ENCODE measurements at places on chromosomes 3 and 15.

DNA sequence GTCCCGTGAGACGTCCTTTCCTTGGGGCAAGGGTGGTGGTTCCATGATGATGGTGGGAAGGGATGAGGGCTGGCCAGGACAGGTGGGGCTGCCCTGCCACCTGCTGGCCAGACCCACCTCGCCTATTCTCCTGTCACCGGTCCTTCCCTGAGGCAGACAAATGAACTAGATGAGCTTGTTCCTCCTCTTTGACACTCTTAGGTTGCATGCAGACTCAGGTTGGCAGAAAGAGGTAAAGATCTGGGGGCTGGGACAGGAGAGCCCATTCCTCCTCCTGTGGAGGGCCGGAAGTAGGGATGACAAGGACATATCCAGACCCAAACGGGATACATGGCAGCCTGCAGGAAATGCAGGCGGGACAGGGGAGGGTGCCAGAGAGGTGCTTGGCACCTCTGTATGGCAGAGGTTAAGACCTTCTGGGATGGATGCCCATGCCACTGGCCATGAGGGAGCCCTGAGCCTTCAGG is 38.6 kb downstream of the ACSBG1 start:
- peak; percentile 37 for DNase-seq

DNA sequence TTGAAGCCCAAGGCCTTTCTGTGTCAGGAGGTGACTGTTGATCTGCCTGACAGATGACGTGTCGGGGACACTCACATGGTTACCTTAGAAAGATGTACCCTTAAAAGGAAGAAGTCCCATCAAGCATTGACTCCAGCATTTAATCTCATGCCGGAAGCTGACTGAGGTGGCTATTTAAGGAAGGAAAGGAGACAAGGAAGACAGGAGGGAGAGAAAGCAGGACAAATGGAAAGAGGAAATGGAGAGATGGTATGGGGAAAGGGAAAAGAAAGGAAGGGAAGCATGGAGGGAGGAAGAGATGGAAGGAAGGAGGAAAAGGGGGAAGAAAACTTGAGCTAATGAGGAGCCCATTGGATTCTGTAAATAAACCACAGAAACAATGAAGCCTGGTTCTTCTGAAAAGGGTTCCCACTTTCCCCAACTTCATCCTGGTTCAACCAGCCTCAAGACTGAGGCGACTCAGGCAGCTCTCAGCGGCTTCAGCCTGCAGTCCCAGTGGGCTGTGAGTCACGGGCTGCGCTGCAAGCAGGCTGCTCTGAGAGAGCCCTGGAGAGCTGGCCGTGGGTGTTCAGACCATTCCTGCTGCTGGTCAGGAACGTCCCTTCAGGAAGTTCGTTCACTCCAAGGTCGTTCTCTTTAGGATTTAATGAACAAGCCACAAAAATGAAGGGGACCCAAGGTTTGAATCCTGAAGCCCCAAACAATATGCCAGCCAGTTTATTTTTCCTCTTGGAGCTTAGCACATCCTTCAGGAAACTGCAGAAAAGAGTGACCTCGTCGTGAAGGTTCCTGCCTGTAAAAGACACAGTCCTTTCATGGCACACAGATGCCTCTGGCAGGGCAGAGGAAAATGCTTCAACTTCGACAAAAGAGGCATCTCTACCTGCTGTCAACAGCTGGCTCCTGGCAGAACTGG is 69.6 kb upstream of the THBS1 start:
- DNase-seq, result peak; percentile 19

GRCh38 chr15:79973456-79974195 is 2.6 kb upstream of the BCL2A1 start:
- DNase-seq, result no peak

- no peak for DNase-seq
Observed at GRCh38 chr3:12197475-12197874, 38.8 kb upstream of the TIMP4 start.

GRCh38 chr3:50172626-50173220 is 17.6 kb downstream of the SEMA3F start:
- DNase-seq, result no peak

DNA sequence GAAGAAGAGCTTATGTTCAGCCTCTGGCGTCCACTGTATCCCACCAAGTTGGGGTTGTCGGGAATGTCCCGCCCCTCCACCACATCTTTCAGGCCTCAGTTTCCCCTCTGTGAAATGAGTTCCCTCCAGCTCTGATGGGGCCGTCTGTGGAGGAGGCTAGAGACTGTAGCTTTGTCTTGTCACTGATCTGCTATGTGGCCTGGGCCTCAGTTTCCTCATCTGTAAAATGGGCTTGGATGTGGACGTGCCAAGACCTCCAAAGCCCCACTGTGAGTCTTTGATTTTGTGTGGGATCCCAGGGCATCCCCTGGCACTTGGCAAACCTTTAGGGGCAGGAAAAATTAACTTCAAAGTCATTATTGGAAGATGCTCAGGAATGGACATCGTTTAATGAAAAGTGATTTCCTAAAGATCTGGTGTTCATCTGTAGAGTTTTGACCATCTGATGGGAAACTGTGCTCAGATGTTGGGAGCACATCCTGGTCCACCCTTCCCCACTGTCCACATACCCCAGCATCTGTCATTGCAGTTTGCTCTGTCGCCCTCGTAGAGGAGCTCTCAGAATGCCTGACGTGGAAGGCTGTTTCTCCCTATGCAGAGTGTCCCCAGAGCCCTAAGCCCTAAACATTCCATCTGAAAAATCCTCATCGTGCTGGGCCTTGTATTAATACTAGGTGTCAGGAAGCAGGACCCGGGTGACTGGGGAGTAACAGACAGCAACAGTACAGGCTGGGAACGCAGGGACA is 28.5 kb downstream of the SLC6A6 start:
- DNase-seq, result no peak

DNA sequence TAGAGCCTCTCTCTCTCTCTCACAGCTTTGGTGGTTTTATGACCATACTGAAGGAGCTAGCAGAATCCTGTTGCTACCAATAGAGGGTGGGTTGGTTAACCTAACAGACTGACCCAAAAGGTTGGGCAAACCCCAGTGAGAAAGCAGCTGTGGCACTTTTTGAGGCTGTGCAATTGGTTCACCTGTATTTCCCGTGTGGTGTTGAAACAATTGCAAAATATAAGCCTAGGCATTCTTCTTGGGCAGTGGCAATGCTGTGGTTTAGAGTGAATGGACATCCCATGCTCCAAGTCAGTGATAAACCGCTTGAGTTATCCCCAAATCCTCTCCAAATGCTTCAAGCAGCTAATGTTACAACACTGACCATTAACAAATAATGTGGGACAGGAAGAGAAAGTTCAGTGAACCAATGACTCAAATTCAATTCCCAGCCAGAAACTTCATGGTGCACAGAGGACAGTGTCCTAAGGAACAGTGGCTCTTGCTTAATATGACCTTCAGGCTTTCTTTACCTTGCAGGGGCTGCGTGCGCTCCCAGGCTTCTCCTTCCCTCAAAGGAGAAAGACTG is 261.9 kb upstream of the ICE2 start:
- no peak for DNase-seq

GRCh38 chr3:20558161-20558560 is 372.2 kb upstream of the SGO1 start:
- peak; percentile 13 for DNase-seq

DNA sequence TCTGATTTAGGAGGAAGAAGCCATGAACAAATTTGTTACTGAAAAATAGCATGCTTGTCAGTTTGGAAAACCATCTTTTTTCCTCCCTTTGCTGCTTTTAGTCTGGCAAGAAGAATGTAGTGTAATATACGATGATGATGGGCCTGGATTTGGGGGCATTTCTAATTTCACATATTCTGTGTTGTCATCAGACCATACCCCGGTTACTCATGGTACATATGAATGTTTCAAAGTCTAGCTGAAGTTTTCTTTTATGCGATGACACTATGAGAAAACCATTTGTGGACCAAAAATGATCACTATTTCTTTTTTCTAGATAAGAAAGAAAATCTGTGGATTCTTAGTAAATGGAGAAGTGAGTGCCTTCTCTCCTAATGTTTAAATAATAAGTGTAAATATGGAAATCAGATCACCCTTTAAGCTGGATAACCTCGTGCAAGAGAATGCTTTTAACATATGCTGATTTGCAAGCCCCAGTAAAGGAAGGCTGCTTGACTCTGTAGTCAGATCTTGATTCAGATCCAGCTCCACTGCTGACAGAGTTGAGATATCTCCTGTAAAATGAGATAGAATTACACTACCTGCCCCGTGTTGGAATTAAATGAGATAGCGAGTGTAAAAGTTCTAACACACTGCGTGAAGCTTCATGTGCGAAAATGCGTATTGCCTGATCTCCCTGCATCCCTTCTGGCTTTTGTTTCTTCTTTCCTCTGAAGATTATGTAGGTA is 3.0 kb downstream of the MEF2A start:
- no peak for DNase-seq

DNA sequence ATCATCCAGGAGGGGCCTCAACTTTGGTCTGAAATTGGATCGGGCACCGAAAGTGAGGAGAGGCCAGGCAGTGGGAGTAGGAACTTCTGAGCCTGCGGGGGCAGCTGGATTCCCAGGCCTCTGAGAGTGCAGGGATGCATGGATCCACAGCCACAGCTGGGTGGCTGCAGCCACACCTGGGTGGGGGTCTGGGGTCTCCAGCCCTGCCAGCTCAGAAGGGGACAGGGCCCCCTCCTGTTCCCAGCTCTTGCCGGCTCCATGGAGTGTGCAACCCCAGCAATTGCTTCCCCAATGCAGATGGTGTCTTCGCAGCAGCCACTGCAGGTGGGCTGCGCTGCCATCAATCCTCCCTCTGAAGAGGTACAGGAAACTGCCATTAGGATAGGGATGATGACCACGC is 123.7 kb downstream of the BCHE start:
- no peak for DNase-seq

- DNase-seq, result no peak
Observed at GRCh38 chr15:98678484-98678883, 30.1 kb downstream of the IGF1R start.

DNA sequence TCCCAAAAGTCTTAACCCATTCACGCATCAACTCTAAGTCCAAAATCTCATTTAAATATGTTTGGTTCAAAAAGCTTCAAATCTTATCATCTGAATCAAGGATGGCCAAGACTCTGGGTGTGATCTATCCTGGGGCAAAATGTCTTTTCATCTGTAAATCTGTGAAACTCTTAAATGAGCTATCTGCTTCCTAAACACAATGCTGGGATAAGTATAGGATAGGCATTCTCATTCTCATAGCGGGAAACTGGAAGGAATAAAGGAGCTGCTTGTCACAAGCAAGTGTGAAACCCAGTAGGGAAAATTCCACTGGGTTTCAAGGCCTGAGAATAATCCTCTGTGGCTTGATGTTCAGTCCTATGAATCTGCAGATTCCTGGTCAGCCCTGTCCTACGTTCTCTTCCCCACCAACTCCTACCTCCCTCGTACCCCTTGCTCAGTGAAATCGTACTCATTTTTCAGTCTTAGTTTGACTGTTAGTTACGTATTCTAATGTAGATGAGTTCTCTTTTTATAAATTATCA is 156.7 kb downstream of the EPHA3 start:
- no peak for DNase-seq

DNA sequence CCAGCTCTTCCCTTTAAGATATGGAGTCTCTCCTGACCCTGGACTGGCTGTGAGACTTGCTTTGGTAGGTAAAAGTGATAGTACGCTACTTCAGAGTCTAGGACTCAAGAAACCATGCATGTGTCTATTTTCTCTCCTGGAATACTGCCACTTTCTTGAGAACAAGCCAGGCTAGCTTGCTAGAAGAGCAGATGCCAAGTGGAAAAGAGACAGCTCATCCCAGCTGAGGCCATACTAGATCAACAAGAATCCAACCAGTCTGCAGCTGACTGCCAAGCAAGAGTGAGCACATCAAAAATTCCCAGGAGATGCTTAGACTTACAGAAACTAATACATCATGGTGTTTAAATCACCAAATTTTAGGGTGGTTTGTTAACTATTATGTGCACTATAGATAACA is 208.3 kb upstream of the RBMS3 start:
- no peak for DNase-seq

- DNase-seq, result no peak
Observed at GRCh38 chr3:158794936-158795518, 6.8 kb upstream of the MFSD1 start.

GRCh38 chr3:191499307-191500080 is 38.5 kb downstream of the PYDC2 start:
- peak; percentile 36 for DNase-seq

DNA sequence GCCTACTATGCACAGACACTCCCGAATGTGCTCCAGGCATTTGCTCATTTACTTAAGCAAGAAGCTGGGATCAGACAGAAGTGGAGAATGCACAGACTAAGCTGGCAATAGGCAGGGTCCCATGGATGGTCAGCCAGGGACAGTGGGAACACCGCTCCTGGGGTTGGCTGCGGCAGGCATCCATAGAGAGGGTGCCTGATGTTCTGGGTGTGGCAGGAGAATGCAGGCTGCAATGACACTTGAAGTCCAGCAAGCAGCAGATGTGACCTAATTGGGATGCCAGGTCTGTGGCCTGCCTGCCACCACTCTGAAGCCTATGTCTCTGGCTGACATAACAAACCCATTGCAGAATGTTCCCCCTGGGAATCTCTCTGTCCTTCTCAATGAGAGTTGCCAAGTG is 40.2 kb upstream of the SLC6A11 start:
- no peak for DNase-seq

GRCh38 chr15:98674336-98674735 is 26.0 kb downstream of the IGF1R start:
- no peak for DNase-seq

DNA sequence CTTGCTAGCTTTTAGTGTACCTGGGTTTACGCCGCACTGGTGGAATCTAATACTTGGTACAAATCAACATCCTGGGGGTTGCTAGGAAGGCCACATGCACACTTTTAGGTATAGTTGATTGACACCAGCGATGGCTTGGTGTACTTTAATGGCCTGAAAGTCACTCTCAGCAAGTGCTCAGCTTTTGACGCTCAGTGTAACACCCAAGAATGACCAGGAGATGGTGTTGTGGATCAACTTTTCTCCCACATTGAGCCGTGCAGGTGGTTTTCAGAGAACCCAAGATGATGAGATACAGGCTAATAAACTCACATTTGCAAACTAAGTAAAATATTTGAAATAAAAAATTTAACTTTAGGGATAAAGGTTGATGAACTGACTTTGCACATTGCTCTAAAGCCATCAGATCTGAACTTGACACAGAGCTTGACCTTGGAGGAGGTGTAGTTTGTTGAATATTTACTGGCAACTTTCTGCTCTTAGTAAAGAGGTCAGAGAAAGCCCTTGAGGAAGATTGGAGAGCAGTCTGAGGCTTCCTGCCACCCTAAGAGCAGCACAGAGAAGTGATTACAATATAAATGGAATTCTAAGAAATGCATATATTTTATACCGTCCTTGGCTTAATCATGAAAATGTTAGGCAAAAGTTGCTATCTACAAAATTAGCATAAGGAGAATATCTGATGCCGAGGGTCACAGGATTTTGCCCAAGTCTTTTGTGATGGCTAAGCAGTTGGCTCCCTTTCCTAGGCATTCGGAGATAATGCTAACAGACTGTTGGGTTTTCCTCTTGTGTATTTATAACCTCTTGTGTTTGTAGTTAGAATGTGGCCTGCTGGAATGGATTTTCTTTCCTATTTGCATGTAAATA is 143.4 kb upstream of the RASGRP1 start:
- peak; percentile 82 for DNase-seq

DNA sequence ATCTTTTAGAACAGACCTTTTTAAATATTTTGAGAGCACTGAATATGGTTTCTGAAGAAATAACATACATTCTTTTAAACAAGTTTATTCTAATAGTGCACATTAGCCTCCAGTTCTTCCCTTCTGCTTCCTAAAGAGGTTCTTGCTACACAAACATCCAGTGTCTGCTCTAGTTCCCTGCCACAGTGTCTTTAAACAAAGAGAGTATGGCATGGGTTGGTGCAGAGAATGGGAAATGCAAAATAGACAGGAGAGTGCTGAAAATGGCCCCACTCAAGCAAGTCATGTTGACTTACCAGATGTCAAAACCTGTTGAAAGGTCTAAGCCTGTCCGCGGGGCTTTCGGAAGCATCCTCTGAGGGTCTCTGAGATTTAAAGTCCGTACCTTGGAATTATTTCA is 72.1 kb upstream of the RPL35A start:
- DNase-seq, result no peak
